Airway epithelial cell (primary cell): ENCODE measurements at places on chromosomes 7 and 10. TPM values are rescaled to one million over a fixed set of nuclear protein-coding genes. Genes with fewer than 3 reads are reported as not detected.

The SLC26A3 gene
- total RNA-seq: not detected in 2 replicates

The TSPAN13 gene
- total RNA-seq: 33.9 and 35.8 TPM in 2 replicates

The NOS3 gene
- total RNA-seq: 0.49 and 0.51 TPM in 2 replicates

The ACTL6B gene
- total RNA-seq: not detected in 2 replicates
